ENCODE measurements at places on chromosomes 5 and 9.

- DNase-seq = no peak
Measured at GRCh38 chr5:119218830-119219782, 136.7 kb upstream of the TNFAIP8 start.

- no peak for DNase-seq
Measured at GRCh38 chr9:3842839-3843238, 317.0 kb upstream of the RFX3 start.

GRCh38 chr5:55096861-55097260 is 5.6 kb upstream of the GZMA start:
- no peak for DNase-seq

- no peak for DNase-seq
Measured at GRCh38 chr5:168409591-168410458, 76.4 kb upstream of the RARS1 start.

- DNase-seq = no peak
Measured at GRCh38 chr9:99375481-99375880, 153.4 kb downstream of the SEC61B start.

DNA sequence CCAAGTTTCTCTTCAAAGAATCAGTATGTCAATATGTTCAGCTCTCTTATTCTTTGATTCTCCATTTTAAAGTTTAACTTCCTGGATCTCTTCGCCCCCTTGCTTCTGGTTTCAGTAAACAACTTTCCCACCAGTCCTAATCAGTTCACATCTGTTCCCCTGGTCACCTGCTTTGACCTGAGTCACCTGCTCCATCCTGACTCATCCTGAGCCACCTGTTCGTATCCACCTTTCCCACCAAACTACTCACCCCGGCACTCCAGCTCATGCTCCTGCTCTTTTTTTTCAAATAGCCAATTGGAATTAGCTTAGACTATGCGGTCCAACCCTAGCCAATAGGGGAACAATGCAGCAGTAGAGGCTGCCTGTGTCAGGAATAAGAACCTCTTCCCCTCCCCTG is 23.6 kb upstream of the CSF1R start:
- DNase-seq = no peak

Data from activated CD8-positive, alpha-beta memory T cell treated with anti-CD3 and anti-CD28 coated beads for 48 hours (primary cell).